Glomerular endothelial cell (primary cell): ENCODE measurements at places on chromosomes 2 and 18.

GRCh38 chr2:46831051-46831868 lies 84.3 kb downstream of the MCFD2 start:
- DNase-seq: no peak

GRCh38 chr2:181104512-181105115 lies 124.2 kb downstream of the UBE2E3 start:
- DNase-seq: peak; percentile 20

- DNase-seq: no peak
Measured at GRCh38 chr2:192498747-192499146, 304.0 kb upstream of the TMEFF2 start.

- DNase-seq: no peak
Measured at GRCh38 chr2:58405341-58405740, 164.2 kb upstream of the FANCL start.

- no peak for DNase-seq
Measured at GRCh38 chr2:153132418-153132817, 346.1 kb downstream of the RPRM start.

- DNase-seq: no peak
Measured at GRCh38 chr2:37615804-37616676, 55.4 kb downstream of the CDC42EP3 start.

DNA sequence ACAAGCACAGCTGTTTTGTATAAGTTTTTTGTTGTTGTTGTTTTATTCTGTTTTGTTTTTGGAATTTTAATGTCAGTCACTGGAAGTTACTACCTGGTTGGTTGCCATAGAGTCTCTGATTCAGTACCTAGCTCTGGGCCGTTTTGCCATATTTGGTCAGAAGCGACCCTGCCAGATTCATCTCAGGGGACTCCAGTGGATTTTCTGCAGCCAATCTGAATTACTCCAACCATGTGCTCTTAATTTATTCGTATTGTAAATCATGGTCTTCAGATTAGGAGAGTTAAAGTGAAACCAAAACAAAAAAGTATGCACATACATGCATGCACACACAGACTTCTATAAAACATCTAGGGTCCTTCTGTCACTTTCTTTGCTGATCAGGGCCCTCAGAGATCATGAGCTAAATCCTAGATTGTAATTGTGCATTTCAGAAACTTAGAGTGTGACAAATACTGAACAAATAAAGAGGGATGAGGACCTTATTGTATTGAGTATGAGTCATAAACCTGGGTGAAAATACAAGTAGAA lies 317.4 kb upstream of the UBE2E3 start:
- DNase-seq: no peak

GRCh38 chr2:205066081-205066480 lies 520.8 kb downstream of the PARD3B start:
- no peak for DNase-seq

DNA sequence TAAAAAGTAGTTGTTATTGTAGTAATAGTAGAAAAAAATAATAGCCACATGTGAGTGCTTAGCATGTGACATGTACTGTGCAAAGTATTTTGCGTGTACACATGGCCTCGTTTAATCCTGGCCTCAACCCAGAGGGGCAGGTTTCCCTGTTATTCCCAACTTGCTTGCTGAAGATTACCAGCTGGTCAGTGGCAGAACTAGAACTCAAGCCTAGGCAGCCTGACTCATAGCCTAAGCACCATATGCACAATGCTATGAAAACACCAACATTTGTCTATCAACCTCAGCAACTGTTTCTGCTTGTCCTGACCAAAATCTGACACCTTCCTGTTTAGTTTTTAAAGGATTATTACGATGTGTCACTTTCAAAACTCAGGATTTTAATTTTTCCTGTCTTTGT lies 234.9 kb upstream of the SMAD7 start:
- DNase-seq: no peak
